DMS79 treated with DMSO at 0.1 percent for 48 hours (cell line): ENCODE measurements at places on chromosomes 16 and 17.

DNA sequence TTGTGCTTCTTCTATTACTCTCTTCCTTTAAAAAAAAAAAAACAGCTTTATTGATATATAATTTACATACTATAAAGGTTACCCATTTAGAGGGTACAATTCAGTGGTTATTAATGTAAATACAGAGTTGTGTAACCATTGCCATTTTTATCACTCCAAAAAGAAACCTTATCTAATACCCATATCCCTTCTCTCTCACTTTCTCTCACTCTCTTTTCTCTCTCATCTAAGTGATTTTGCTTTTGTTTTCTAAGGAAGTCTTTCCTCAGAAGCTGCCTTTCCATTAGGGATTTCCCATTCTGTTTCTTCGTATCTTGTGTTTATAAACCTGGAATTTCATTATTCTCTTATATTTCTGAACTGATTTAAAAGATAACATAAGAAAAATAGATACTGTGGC lies 55.5 kb downstream of the NFAT5 start:
- no peak for DNase-seq

DNA sequence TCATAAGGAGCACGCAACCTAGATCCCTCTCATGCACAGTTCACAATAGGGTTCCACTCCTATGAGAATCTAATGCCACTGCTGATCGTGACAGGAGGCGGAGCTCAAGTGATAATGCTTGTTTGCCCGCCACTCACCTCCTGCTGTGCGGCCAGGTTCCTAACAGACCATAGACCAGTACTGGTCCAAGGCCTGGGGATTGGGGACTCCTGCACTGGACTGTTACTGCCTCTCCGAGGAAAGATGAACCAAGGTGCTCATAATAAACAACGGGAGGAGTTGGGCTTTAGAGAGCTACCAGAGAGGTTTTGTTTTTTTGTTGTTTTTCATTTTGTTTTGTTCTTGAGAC lies 58.2 kb downstream of the TK2 start:
- DNase-seq, result no peak

DNA sequence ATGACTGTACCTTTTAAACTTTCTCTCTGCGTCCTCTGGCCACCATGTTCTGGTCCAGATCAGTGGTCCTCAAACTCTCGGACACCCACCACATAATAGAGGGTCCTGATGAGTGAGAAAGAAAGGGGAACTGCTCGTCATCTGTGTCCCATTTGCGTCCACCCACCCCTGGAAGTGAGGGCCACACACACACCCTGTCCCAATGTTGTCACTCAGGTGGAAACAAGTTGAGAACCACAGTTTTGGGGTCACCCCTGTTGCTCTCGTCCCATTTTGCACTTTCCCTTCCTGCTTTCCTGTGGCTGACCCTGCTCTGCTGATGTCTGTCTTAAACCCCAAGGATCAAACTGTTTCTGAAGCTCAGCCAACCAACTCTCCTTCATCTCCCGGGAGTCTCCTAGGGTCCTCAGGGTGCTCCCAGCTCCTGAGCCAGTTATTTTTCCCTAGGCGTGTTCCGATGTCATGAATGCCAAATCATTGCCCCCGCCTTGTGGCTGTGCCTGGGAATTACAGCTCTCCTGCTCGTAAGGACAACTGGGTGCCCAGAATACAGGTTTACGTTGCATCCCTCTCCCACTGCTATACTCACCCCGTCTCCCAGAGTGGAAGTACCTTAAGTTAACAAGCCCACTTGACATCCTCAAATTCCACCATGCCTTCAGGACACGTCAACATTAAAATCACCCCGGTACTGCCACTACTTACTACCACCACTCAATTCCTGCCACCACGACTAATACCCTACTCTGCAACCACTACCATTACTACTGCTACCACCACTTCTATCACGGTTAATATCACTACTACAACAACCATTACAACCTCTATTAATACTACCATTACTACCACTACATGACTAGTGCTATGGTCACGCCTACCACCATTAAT lies 26.0 kb upstream of the HNF1B start:
- peak; percentile 21 for DNase-seq

- no peak for DNase-seq
Measured at GRCh38 chr17:2704031-2704889, 7.3 kb downstream of the CLUH start.

DNA sequence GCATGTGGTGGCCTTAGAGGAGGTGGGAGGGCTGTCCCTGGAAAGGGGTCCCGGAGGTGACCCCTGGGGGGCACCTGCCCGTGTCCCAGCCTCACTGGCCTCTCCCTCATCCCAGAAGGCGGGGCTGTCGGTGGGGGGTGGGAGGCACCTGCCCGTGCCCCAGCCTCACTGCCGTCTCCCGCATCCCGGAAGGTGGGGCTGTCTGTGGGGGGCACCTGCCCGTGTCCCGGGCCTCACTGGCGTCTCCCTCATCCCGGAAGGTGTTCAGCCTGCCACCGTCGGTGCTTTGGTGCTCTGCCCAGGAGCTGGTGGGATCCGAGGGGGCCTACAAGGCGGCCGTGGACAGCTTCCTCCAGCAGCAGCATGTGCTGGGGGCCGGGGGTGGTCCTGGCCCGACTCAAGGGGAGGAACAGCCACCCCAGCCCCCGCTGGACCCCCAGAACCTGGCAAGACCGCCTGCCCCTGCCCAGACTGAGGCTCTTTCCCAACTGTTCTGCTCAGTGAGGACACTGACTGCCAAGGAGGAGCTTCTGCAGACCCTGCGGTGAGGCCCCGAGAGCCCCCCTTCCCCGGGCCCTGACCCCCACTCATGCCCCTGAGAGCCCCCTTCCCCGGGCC lies 6.2 kb downstream of the CTU2 start:
- no peak for DNase-seq

DNA sequence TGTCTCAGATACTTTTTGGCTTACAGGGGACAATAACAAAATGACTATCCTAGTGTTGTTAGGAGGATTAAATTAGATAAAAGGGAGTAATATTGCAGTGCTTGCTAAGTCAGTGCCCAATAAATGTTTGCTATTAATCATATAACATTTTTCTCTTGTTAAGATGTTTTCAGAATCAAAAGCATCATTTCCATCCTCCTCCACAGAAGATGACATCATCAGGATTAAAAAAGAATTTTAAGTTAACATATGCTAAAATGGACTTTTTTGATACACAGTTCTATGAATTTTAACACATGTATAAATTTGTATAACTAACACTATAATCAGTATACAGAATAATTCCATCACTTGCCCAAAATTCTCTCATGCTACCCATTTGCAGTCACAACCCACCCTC lies 492.6 kb downstream of the GRIN2A start:
- DNase-seq, result no peak

- DNase-seq, result no peak
Measured at GRCh38 chr17:44578947-44579346, 21.7 kb downstream of the FZD2 start.

DNA sequence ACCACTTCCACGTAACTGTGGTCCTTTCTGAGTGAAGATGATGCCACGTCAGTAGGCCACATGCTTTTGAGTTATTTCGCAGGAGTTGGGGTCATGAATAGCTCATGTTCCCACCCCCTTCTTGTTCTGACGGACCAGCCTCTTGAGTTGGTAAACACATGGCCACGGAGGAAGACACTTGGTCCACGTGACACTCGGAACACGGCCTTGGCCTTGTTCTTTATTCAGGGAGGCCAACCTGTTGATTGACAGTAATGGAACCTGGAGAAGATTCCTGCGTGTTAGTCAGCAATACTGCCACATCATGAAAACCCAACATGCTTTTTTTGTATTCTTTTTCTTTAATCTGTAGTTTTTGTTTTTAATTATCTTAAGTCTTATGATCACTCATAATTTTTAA lies 56.3 kb downstream of the SEC14L1 start:
- DNase-seq, result no peak

DNA sequence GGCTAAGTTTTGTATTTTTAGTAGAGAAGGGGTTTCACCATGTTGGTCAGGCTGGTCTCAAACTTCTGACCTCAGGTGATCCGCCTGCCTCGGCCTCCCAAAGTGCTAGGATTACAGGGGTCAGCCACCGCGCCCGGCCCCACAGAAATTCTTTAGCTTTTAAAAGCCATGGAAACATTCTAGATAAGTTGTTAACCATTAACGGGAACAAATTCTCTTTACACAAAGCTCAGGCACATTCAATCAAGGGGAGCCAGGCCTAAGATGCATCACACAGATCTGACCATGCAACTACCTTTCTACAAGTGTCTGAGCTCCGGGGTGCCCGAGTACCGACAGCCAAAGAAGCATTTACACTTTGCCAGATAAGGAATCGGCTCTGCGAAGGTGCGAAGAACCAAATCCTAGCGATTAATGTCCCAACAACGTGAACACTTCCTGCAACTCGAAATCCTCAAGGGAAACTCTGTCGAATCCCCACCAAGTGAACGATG lies 1.0 kb downstream of the EMC8 start:
- DNase-seq, result no peak

GRCh38 chr17:67980456-67980855 lies 15.8 kb downstream of the C17orf58 start:
- DNase-seq, result no peak

GRCh38 chr16:75202069-75202590 lies 4.8 kb downstream of the CTRB2 start:
- no peak for DNase-seq

- DNase-seq, result peak; percentile 38
Measured at GRCh38 chr17:1930337-1930645, 94.8 kb downstream of the RTN4RL1 start.

DNA sequence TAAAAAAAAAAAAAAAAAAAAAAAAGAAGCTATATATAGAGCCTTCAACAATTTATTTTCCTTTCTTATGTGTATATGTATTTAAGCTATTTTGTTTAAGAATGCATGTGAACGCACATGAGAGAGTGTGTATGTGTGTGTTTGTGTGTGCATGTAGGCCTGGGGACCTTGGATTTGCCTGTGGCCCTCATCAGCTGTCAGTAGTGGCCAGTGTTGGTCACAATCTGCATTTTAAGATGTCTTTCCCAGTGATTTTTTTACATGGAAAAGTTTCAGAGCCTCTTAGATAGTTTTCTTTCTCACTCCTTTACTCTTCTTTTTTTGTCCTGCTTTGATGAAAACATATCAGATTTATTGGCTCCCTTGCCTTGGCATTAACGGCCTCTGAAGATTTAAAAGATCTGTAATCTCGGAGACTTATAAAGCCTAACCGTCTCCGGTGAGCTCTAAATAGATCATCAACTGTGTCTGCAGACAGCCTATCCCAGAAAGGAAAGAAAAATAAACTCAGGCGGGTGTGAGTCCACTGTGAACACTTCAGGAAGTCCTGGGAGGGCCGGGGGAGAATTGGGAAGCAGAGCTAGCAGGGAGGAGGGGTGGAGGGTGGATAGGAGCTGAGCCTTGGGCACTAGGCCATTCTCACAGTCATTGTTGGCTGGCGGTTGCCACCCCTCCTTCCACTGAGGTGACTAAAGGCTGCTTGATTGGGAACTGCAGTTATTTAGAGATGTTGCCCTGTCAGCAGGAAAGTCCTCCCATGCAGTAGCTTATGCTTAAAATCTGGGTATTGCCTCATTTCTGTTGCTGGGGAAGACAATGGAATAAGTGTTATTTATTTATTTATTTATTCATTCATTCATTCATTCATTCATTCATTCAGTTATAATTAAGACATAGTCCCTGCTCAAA lies 86.8 kb downstream of the WWP2 start:
- DNase-seq, result no peak

- DNase-seq, result no peak
Measured at GRCh38 chr17:74249590-74250270, 24.3 kb upstream of the DNAI2 start.

DNA sequence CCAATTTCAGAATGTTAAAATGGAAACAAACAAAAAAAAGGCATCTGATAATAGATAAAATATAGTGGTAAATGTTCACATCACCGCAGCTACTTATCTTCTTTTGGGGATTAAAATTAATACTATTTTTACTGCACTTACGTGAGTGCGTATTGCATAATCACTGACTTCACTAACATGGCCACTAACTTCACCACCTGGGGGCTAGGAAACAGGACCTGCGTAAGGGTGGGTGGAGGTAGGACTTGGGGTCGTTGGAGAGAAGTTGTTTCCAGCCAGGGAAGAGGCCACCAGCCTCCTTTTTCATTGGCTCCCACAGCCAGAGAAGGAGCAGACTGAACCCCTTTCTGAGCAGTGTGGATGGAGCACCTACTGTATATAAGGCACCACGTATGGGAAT lies 166.4 kb downstream of the SALL1 start:
- DNase-seq, result no peak

DNA sequence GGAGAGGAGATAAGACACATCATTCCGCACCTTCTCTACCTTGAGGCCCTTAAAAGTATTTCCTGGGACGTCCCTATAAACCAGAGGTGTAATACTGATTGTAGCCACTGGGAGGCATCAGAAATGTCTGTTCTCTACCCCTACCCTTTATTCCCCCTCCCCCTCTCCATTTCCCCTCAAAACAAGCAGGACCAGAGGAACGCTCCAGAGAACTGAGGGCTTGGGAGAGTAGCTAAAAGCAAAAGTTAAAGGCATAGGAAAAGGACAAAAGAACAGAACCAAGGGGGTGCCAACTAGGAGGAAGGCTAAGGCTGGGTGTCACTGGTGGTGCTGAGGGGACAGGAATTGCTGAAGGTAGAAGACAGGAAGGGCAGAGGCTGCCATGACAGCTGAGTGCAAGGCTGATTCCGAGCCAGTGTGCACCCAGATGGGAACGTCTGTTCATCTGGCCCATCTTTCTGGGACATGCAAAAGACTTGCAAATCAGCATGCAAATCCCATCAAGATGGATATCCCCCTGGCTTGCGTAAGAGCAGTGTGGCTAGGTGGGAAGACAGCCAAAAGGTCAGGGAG lies 6.7 kb downstream of the CAMTA2 start:
- DNase-seq, result no peak

GRCh38 chr17:61832463-61832862 lies 30.9 kb downstream of the BRIP1 start:
- no peak for DNase-seq

DNA sequence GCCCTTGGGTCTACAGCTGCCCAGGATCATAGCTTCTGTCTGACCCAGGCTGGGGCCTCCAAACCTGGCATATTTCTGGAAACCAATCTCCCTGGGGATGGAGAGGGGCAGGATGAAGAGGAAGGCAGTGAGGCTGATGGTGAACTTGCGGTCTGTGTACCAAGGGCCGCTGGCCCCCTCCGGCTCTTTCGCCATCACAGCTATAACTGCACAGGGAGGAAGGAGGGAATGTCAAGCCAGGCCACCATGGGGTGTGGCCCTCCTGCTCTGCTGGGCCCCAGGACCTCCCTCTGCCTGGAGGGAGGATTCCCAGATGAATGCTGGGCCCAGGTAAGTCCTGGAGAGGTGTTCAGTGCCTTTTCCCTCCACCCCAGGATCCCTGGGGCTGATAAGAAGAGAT lies 6.3 kb downstream of the SLC38A7 start:
- no peak for DNase-seq

GRCh38 chr17:19327031-19327783 lies 35.3 kb downstream of the B9D1 start:
- no peak for DNase-seq

GRCh38 chr16:16014329-16015224 lies 65.2 kb downstream of the ABCC1 start:
- DNase-seq, result peak; percentile 62

- peak; percentile 59 for DNase-seq
Measured at GRCh38 chr17:80942423-80943345, 49.0 kb upstream of the CHMP6 start.
